ENCODE measurements at places on chromosomes 6 and 20. TPM values are rescaled to one million over a fixed set of nuclear protein-coding genes. Genes with fewer than 3 reads are reported as not detected.

Gene HCK
- polyA plus RNA-seq = not detected

Gene SLC24A3
- not detected for polyA plus RNA-seq

Gene FGD2
- polyA plus RNA-seq = not detected

Gene CST4
- not detected for polyA plus RNA-seq

Gene TP53TG5
- polyA plus RNA-seq = not detected

Gene PRPH2
- polyA plus RNA-seq = 1.0 TPM

Gene LCA5
- polyA plus RNA-seq = 1.2 TPM

Gene TTBK1
- 0.01 TPM for polyA plus RNA-seq

Gene FAM162B
- 4.0 TPM for polyA plus RNA-seq
